ENCODE measurements at places on chromosomes 11 and 22. TPM values are rescaled to one million over a fixed set of nuclear protein-coding genes. Genes with fewer than 3 reads are reported as not detected.

Gene APOBEC3H
- not detected for total RNA-seq

- no peaks in the 10 kb centered on the region for H3K36me3 ChIP-seq
- H3K4me3 ChIP-seq, result no peak overlapping the region
- H3K27ac ChIP-seq, result no peak overlapping the region
- DNase-seq, result no peak
- H3K4me1 ChIP-seq, result no peaks in the 10 kb centered on the region
Observed at GRCh38 chr11:72606748-72607468, 67.3 kb downstream of the PDE2A start.

DNA sequence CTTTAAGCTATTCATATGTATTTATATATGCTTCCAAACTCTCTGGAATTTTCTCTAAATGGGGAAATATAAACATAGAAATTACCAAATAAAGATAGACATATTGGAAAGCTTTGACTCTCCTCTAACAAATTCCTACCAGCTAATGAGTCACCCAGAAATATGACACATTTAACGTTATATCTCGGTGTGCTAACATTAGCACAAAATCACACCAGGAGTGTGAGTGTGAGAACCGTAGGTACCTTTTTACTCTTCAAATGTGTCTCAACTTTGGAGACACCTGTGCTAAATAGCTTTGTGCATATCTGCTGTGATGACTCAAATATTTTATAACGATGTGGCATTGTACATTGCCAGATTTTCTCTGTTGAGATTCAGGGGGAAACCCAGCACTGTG, 714.4 kb downstream of the METTL15 start:
- no peaks in the 10 kb centered on the region for H3K4me1 ChIP-seq
- H3K36me3 ChIP-seq, result peaks cover 10% of the 10 kb centered on the region
- DNase-seq, result no peak
- H3K27ac ChIP-seq, result no peak overlapping the region

- peak overlapping the region; percentile 79 for H3K4me3 ChIP-seq
- H3K27ac ChIP-seq, result peak overlapping the region; percentile 93
- DNase-seq, result peak; percentile 57
- peaks cover 8% of the 10 kb centered on the region for H3K4me1 ChIP-seq
- peaks cover 6% of the 10 kb centered on the region for H3K27me3 ChIP-seq
- peaks cover 5% of the 10 kb centered on the region for H3K36me3 ChIP-seq
Observed at GRCh38 chr11:67302571-67303131, 679 bp upstream of the SSH3 start.

GRCh38 chr22:42747701-42748513, 27.2 kb upstream of the A4GALT start:
- peak overlapping the region; percentile 15 for H3K4me3 ChIP-seq
- DNase-seq, result peak; percentile 45
- peaks cover 6% of the 10 kb centered on the region for H3K4me1 ChIP-seq
- H3K36me3 ChIP-seq, result no peaks in the 10 kb centered on the region
- H3K27ac ChIP-seq, result peak overlapping the region; percentile 88
- H3K27me3 ChIP-seq, result peaks cover 6% of the 10 kb centered on the region

Gene DENND5A
- 155 TPM for total RNA-seq

DNA sequence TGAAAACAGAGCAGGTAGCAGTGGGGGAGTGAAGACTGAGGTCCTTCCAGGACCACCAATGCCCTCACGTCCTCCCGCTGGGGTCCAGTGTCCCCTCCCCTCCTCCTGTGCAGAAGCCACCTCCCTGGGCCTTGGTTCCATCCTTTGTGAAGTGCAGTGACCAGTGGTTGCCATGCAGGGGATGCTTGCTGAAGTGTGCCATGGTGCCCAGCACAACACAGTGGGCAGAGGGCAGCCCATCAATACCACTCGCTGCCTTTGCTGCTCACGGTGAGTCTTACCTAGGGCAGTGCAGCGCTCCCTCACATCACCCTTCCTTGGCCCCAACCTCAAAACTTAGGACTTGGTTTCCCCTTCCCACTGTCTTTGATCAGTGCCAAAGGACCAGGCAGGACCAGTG, 12.9 kb downstream of the MYEOV start:
- DNase-seq, result no peak
- no peak overlapping the region for H3K27ac ChIP-seq
- no peak overlapping the region for H3K4me3 ChIP-seq
- no peaks in the 10 kb centered on the region for H3K4me1 ChIP-seq
- H3K36me3 ChIP-seq, result no peaks in the 10 kb centered on the region

GRCh38 chr11:42410251-42410955, 901.4 kb upstream of the API5 start:
- H3K27ac ChIP-seq, result no peak overlapping the region
- no peak overlapping the region for H3K4me3 ChIP-seq
- H3K27me3 ChIP-seq, result peaks cover 4% of the 10 kb centered on the region
- peaks cover 6% of the 10 kb centered on the region for H3K4me1 ChIP-seq

DNA sequence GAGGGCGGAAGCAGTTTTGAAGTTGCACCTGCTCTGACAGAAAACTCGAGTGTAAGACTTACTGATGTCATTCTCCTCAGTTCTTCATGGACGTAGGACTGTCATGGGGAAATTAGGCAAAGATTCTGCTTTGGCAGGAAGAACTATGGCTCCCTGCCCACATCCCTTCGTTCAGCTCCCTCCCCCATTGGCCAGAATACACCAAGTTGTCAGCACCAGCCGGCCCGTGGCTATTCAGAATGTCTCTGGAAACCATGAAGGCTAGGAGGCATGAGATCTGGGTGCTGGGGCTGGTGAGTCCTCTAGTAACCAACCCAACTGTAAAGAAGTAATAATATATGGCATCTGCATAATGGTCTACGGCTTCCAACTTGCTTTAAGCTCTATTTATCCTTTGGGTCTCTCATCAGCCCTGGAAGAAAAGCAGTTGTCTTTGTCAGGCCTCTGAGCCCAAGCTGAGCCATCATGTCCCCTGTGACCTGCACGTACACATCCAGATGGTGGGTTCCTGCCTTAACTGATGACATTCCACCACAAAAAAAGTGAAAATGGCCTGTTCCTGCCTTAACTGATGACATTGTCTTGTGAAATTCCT, 74.1 kb downstream of the PIWIL4 start:
- no peak overlapping the region for H3K4me3 ChIP-seq
- H3K36me3 ChIP-seq, result no peaks in the 10 kb centered on the region
- peaks cover 7% of the 10 kb centered on the region for H3K4me1 ChIP-seq
- no peak for DNase-seq

- H3K27me3 ChIP-seq, result peaks cover 9% of the 10 kb centered on the region
- DNase-seq, result no peak
- H3K27ac ChIP-seq, result no peak overlapping the region
- H3K4me1 ChIP-seq, result peaks cover 2% of the 10 kb centered on the region
Observed at GRCh38 chr22:18064636-18065035, 13.2 kb upstream of the PEX26 start.

Data from glutamatergic neuron (in vitro differentiated cells).